GM10248 (cell line): ENCODE measurements at places on chromosomes 12 and 14.

GRCh38 chr12:22083167-22083566, 37.1 kb downstream of the CMAS start:
- DNase-seq, result no peak

DNA sequence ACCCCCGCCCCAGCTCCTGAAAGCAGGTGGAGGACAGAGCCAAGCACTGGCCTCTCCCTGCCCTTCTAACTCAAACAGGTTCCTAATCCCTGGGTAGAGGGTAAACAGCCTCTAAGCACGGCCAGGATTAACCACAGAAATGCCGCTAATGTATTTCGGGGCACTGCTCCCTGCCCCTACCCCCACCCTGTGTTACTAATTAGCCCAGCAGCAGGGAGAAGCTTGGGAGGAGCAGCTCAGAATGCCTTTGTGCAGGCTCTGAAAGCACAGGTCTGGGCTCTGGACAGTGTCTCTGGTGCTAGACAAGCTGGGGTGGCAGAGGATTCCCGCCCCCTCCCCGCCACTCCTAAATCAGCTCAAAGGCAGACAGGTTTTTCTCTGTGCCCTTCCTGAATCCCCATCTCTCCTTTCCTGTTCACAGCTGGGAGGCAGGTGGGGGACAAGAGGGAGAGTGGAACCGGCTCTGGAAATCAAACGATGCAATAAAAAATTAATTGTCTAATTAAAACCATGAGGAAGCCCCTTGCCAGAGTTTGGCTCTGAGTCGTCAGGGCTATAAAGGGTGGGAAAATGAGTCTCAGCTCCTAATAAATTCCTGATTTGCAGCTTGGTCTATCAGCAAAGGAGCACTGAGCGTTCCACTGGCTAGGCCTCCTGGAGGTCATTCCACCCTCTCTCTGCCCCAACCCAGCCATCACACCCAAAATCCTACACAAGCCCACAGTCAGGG, 53.0 kb downstream of the SMUG1 start:
- DNase-seq, result no peak

DNA sequence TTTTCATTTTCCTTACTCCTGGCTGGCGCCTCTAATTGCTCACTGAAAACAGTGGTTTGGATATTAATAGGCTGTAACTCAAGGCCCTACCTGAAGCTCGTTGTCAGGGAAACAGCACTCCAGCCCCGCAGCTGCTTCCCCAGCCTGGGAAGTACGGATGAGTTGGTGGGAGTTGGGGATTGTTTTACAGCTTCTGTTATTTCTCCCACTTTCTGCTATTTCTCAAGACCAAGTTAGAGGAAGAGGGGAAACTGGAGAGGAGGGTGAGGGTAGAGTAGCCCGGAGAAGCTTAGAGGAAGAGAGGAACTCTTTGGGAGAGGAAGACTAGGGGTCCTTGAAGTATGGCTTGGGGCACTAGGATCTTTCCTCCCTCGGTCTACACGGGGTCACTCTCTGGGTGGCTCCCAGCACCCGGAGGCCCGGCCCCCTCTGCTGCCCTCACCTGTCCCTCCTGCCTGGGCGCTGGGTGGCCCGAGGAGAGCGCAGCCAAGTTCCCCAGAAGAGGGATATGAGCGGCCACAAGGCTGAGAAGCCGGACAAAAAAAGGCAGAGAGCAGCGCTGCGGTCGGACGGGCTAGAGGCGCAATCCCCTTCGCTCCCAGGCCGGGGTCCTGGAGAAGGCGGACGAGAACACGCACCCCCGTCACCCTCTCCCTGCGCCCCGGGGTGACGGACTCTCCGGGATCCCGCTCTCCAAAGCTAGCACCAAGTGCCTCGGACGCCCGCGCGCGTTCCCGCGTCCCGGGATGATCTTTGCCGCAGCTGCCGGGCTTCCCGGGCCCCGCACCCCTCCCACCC, 671 bp downstream of the SPTB start:
- DNase-seq, result peak; percentile 15

GRCh38 chr14:87199381-87199780, 793.6 kb downstream of the GALC start:
- DNase-seq, result no peak

DNA sequence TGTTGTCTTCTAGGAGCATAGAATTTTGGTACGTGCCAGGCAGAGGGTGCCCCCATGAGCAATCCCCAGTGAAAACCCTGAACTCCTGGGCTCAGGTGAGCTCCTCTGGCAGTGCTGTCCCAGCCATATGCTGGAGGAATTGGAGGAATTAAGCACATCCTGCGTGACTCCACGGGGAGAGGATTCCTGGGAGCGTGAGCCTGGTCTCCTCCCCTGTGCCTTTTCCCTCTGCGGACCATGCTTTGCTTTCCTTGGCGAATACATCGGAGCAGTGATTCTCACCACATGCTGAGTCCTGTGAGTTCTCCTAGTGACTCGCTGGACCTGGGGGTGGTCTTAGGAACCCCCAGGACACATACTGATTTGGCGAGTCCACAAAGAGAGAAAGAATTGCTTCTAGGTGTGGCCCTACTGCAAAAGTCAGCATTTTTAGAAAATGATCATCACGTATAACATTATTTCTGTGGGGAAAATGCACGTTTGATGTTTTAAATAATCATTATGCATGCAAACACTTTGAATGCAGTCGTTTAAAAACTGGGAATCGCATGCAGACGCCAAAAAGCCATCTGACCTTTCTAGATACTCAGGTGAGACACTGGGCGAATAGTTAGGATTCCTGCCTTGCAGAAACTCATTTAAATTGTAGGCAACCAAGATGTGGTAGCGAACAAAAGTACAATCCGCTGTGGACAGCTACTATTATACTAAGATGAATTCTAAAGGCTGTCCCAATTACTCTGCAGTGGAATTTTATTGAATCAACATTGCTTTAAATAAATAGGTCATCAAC, 370.9 kb downstream of the TMEM132D start:
- no peak for DNase-seq

GRCh38 chr14:101466456-101467180, 94.7 kb upstream of the DIO3 start:
- no peak for DNase-seq

DNA sequence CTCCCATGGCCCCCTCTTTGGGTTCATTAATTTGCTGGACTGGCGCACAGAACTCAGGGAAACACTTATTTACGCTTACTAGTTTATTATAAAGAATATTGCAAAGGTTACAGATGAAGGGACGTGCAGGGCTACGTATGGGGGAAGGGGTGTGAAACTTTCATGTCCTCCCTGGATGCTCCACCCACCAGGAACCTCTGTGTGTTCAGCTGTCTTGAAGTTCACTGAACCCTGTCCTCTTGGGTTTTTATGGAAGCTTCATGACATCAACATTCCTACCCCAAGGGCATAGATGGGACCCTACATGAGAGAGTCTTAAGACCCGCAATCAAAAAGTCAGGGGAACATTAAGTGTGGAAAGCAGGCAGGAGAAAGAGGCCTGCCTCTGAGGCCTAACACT, 58.1 kb downstream of the ADIPOR2 start:
- no peak for DNase-seq

DNA sequence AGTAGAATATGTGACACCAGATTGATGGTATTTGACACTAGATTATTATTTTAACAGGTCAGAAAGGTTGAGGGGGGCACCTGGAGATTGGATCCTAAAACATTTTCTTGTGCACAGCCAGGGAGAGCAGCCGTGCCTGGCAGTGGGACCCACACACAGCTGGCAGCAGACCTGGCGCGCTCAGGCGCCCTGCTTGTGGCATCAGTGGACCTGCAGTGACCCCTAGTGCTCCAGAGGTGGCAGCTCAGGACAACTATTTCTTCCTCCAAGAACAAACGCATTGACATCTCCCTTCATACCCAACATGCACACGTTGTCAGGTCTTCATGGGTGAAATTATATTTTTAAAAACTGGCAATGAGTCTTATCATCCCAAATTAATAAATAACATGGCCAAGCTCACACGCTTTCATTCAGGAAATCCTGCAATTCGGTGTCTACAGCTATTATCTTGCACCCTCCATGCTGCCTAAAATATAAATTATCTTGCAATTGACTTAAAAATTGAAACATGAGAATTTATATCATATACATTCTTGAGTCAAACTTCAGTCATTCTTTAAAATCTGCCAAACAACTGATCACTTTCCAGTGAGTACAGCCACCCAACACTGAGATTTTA, 7.7 kb upstream of the TMEM132D start:
- peak; percentile 64 for DNase-seq

DNA sequence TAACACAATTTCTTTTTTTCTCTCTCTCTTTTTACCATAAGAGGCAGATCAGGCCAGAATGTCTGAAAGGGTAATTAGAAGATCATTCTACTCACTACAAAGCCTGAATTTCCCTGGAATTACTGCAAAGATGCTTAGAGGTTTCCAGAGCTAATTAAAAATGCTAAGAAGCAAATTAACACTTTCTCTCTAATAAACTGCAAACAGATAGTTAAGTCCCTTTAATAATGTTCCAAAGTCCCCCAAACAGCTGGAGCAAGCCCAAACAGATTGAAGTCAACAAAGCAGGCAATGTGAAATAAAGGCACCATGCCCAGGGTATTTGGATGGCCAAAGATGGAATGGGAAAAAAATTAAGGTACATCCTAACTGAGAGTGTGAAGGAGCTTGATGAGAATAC, 208.8 kb upstream of the LRFN5 start:
- no peak for DNase-seq
